ENCODE measurements at places on chromosomes 1 and 21. TPM values are rescaled to one million over a fixed set of nuclear protein-coding genes. Genes with fewer than 3 reads are reported as not detected.

TBX19 gene
- 0.29 TPM for total RNA-seq

GRCh38 chr1:68516066-68516465 is 19.2 kb upstream of the DEPDC1 start:
- DNase-seq: no peak

DNA sequence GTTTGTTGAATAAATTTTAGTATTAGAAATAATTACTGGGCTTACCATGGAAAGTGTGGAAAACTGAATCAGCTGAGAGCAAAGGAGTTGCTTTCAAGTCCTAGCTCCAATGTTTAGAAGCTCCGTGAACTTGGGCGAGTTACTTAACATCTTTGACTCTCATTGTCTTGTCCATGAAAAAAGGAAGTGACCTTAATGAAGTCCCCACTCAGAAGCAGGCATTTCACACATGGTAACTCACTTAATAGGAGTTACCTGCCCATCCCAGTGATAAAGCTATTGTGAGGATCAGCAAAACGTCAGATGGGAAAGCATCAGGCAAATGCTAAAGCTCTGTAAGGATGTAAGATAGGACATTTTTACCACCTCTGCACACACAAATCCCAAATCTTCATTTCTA is 34.0 kb upstream of the GADD45A start:
- no peak for DNase-seq

- no peak for DNase-seq
These were observed 41.9 kb downstream of the MAB21L3 start for GRCh38 chr1:116152950-116153691.

GRCh38 chr1:10663678-10664035 is 132.8 kb downstream of the CASZ1 start:
- no peak for DNase-seq

CHODL gene
- total RNA-seq: not detected

GRCh38 chr1:216325336-216325735 is 97.9 kb downstream of the USH2A start:
- no peak for DNase-seq

C2CD4D gene
- total RNA-seq: not detected

- DNase-seq: no peak
These were observed 40.7 kb upstream of the TRAPPC10 start for GRCh38 chr21:43971201-43971991.

DNA sequence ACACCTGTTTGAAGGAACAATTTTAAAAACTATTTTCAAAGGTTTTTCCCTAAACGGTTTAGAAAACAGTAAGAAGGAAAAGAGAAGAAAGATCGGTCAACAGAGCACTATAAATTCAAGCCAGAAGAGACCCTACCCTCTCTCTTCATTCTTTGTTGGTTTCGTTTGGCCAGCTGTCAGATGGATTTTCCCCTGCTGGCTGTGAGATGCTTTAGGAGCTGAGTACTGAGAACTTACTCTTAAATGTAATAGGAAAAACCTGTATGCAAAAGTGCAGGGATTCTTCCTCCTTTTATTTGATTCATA is 1.3 kb upstream of the TXNIP start:
- no peak for DNase-seq

- no peak for DNase-seq
These were observed 618 bp downstream of the CLCC1 start for GRCh38 chr1:108962681-108963051.

OPRD1 gene
- 0.96 TPM for total RNA-seq

DNA sequence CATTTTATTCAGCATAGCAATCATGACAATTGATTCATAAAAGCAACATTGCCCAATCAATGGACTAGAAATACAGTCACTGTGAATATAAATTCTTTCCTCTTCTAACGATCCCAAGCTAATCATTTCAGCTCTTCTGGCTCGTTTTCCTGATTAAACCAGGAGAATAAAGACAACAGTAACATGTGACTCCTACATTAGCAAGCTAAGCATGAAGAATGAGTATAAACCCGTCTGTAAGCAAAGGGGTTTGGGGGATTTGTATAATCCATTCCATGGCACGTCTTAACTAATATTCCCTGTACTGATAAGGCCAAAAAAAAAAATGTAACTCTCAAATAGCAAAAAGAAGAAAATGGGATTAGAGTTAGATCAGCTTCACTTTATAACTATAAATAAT is 21.6 kb downstream of the IRF2BP2 start:
- no peak for DNase-seq

TUFT1 gene
- 3.8 TPM for total RNA-seq

DNA sequence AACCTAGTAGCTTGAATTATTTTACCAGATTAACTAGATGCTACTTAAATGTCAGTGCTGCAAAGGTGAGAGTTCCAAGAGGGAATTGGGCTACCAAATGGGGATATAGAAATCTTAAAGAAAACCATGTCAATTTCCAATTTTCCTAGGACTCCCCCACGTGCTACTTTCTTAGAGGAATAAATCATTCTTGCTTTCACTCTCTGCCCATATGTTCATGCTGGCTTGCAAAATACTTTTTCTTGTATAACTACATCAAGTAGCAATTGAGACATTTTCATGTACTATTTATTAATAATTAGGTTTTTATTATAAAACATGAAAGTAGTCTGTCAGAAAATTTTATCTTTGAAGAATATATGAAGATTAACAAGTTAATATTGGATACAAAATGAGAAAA is 11.8 kb downstream of the KCNK2 start:
- DNase-seq: no peak

DNA sequence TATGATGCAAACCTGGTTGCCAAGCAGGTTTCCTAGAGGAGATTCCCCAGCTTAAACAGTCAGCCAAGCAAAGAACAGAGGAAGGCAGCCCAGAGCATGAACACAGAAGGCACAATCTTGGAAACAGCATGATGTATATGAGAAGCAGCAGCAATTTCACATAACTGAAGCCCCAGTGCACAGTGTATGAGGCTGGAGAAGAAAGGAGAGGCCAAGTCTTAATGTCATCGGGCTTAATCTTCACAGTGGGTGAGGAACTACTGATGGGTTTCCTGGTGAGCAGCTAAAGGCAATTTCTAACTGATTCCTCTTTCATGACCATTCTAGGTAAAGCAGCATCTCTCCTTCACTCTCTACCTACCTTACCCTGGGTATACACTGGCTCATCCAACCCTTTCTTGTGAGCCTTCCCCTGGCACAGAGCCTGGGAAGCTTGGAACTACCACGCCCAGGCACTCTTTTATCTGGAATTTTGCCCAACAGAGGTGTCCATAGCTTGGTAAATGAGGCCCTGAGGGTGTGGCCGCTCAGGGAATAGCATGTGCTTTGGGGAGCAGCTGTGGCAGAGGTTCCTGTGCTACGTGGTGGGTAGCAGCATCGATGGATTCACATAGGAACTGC is 22.0 kb downstream of the FYB2 start:
- peak; percentile 48 for DNase-seq

NMNAT1 gene
- 7.6 TPM for total RNA-seq

DNA sequence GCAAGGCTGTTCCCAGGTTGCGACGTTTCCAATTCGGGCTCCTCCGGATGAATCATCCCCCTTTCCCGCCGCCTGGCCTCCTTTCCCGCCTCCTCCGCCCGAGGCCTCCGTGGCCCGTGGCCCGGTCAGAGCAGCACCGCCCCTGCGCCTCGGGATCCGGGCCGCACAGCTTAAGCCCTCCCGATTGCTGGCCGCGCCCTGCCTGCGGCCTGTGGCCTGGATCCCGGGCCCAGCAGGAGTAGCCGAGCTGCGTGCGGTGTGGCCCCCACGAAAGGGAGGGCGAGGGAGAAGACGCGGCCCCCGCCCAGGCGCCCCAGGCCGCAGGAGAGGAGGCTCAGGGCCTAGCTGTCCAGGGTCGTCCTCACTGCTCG is 1.0 kb downstream of the TMEM200B start:
- peak; percentile 88 for DNase-seq

DNA sequence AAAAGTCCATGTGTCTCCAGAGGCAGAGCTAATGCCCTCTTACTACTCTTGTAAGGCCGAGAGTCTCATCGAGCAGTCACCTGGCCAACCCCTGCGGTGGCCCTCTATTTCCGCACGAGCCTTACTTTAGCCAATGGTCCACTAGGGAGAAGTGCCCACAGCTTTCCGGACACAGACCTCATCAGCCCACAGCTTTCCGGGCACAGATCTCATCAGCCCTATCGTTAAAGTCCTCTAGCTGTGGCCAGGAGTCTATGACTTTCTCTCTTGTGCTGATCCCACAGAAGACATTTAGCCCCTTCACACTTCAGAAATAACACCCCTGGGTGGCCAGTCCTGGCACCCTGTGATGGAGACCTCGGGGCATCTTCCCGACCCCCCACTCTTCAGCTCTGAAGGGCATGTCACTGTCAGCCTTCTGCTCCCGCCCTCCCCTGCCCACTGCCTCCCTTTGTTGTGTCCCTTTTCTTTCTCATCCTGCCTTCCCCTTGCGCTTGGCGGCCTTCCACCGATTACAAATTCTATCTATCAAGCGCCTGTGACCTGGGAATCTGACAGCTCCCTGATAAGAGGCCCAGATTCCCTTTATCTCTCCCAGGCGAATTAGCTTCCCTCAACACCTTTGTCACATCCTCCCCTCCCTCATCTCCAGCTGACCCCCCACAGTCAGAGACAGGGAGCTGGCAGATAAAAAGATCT is 161.0 kb downstream of the PLXNA2 start:
- no peak for DNase-seq

KIAA0040 gene
- 1.2 TPM for total RNA-seq

DNA sequence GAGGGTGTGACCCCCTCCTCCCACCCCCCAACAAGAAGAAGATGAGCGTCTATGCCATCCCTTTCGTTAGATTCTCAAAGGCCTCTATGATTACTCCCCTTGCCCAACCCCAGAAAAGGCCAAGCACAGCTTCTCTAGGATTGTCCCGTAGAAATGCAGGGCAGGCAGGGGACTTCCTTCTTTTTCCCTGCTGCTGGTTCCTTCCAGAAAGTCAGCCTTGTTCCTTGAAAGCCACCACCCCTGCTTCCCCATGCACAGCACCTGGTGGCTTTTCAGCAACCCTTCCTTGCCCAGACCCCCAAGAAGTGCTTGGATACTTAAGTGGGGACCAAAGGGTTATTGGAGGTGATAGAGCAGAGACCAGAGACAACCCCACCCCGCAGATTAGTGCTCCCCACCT is 75.1 kb downstream of the ARHGEF10L start:
- no peak for DNase-seq

DNA sequence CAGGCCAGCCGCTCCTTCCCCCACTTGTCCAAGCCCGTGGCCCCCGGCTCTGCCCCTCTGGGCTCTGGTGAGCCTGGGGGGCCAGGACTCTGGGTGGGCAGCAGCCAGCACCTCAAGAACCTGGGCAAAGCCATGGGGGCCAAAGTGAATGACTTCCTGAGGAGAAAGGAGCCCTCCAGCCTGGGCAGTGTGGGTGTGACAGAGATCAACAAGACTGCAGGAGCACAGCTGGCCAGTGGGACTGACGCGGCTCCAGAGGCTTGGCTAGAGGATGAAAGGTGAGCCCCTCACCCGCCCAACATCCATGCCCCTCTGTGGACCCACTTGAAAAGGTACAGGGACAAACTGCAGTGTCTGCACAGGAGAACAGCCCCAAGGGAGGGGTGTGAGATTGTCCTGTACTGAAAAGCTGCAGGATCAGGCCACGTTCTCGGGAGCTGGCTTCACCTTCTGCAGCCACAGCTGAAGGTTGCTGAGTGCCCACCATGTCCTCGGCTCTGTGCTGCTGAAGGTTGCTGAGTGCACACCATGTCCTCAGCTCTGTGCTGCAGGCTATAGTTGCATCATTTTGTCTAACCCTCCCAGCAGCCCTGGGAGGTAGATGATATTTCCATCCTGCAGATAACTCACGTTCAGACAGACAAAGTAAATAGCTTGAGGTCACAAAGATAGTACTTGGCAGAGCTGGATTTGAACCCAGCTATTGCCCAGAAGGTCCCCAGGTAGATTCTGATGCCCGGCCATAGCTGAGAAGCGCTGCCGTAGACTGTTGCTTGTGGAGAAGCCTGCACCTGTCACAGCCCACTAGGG is 618 bp downstream of the C1orf226 start:
- no peak for DNase-seq

DNA sequence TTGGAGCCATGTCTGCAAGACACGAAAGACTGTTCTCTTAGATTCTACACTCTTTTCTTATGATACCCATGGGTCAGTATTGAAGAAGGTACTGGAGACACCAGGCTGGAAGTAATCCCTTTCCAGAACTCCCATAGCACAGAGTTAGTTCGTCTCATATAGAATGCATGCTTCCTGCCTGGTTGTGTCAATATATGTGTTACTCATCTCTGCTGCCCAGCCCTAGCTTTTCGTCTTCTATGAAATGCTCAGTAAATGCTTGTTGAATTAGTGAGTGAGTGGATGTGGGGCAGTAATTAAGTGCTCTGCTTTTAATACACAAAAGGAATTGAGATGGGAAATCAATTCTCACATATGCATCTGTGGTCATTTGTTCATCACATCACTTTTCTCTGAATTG is 32.1 kb downstream of the ADCY10 start:
- no peak for DNase-seq

DNA sequence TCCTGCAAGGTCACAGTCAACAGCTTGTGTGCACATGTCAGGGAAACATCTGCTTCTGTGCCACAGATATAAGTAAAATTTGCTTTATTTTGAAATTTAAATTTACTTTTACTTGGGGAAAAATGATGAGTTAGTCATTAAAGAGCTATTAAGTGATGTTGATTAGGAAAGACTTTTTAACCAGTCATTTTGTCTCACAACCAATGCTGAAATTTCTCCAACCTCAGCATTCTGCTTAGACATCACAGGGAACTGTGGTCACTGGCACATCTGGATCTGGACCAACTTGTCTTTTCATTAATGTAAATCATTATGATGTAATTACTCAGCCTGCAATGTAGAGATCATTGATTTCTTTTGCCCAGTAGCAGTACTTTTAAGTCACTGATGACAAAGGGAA is 301.0 kb downstream of the TTLL7 start:
- no peak for DNase-seq

BRDT gene
- not detected for total RNA-seq

GRCh38 chr21:27339902-27340301 is 373.0 kb upstream of the ADAMTS5 start:
- no peak for DNase-seq

GRCh38 chr1:226912587-226913176 is 27.4 kb upstream of the COQ8A start:
- no peak for DNase-seq

- no peak for DNase-seq
These were observed 26.4 kb downstream of the CAPZB start for GRCh38 chr1:19458815-19459417.

BCAR3 gene
- total RNA-seq: 50.1 TPM

GRCh38 chr1:209871006-209871405 is 43.2 kb downstream of the UTP25 start:
- no peak for DNase-seq

GRCh38 chr1:164790081-164790480 is 231.1 kb downstream of the PBX1 start:
- DNase-seq: no peak

FCRLA gene
- total RNA-seq: 11.2 TPM

CHD5 gene
- total RNA-seq: not detected

- no peak for DNase-seq
These were observed 4.5 kb downstream of the C21orf58 start for GRCh38 chr21:46319186-46319585.

Data from RPMI7951 (cell line).